ENCODE measurements at places on chromosomes 13 and 19. TPM values are rescaled to one million over a fixed set of nuclear protein-coding genes. Genes with fewer than 3 reads are reported as not detected.

DNA sequence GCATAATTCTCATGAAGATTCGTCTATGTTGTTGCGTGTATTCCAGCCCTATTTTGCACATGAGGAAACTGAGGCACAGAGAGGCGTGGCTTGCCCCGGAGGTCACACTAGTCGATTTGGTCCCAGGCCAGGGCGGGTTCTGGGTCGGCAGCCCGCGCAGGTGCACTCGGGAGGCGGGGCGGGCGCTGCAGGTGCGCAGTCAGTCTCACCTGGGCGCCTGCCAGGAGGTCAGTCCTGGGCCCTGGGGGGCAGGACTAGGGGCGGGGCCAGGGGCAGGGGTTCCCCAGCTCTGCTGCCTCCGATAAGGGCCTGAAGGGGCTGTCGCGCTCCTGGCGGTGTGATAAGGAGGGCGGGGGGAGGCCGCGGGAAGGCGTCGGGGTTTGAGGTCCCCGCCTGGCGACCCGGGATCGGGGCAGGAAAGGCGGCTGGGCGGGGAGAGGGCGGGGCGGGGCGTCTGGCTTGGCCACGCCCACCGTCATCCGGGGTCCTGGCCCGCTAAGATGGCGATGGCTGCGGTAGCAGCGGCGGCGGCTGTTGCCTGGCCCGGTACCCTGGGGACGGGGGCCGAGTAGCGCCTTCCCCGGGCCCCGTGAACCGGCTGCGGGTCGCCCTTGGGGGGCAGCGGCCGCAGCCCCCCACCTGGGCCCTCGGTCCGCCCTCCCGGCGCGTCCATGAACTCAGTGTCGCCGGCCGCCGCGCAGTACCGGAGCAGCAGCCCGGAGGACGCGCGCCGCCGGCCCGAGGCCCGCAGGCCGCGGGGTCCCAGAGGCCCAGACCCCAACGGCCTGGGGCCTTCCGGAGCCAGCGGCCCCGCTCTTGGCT lies at the start of gene ATG4D:
Gene ATG4D, plus strand, starts transcription at position 485 of the 822 bp plus-strand sequence. Its CDS starts 187 bp downstream, at position 672.
- DNase-seq, result peak; percentile 73

GRCh38 chr13:28401303-28402056 lies 93.4 kb downstream of the FLT1 start:
- DNase-seq, result no peak

- peak; percentile 84 for DNase-seq
Measured at GRCh38 chr19:10478903-10479384, 24.2 kb downstream of the KEAP1 start.

DNA sequence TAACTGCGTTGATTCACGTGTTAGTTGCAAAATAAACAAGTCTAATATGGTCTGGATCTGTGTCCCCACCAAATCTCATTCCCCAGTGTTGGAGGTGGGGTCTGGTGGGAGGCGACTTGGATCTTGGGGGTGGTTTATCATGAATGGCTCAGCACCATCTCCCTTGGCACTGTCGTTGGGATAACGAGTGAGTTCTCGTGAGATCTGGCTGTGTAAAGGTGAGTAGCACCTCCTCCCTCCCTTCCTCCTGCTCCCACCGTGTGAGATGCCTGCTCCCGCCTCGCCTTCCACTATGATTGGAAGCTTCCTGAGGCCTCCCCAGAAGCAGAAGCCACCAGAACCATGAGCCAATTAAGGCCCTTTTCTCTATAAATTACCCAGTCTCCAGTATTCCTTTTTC lies 4.8 kb downstream of the PEAK3 start:
- DNase-seq, result no peak

Gene RXFP2
- total RNA-seq, result not detected

Gene ZNF805
- total RNA-seq, result 18.6 TPM

Data from T-cell (primary cell).